A549 treated with DMSO at 1 μM for 4 hours (cell line): ENCODE measurements at places on chromosomes 1 and 21. TPM values are rescaled to one million over a fixed set of nuclear protein-coding genes. Genes with fewer than 3 reads are reported as not detected.

The RNF186 gene
- not detected in 5 replicates for total RNA-seq

The GNG4 gene
- total RNA-seq = 12.3 to 19.4 TPM (median 16.4 TPM) in 5 replicates

The SH3BGR gene
- total RNA-seq = 1.00 to 1.8 TPM (median 1.4 TPM) in 5 replicates

The CFHR3 gene
- 0.14 to 0.30 TPM (median 0.22 TPM) in 3 of 5 replicates, not detected in the others for total RNA-seq

The FLG2 gene
- not detected in 5 replicates for total RNA-seq

The WNT3A gene
- total RNA-seq = 0.02 to 0.05 TPM in 2 of 5 replicates, not detected in the others

The MCOLN3 gene
- 3.4 to 4.5 TPM (median 4.0 TPM) in 5 replicates for total RNA-seq

The NBPF20 gene
- total RNA-seq = 3.4 to 4.2 TPM (median 3.9 TPM) in 5 replicates

The LCK gene
- 0.07 TPM in 1 of 5 replicates, not detected in the others for total RNA-seq

The TFF2 gene
- total RNA-seq = not detected in 5 replicates

The RIMKLA gene
- total RNA-seq = 0.44 to 0.97 TPM (median 0.85 TPM) in 5 replicates

The FCN3 gene
- not detected in 5 replicates for total RNA-seq

The ILDR2 gene
- total RNA-seq = 0.02 to 0.08 TPM (median 0.04 TPM) in 4 of 5 replicates, not detected in the other

The SAMD11 gene
- total RNA-seq = 17.3 to 36.9 TPM (median 28.0 TPM) in 5 replicates
